ENCODE measurements at places on chromosomes 1 and 21. TPM values are rescaled to one million over a fixed set of nuclear protein-coding genes. Genes with fewer than 3 reads are reported as not detected.

MYCL gene
- total RNA-seq = 2.5 TPM

LAMC1 gene
- total RNA-seq = 629 TPM

PRDM16 gene
- total RNA-seq = 0.12 TPM

C1orf87 gene
- total RNA-seq = not detected

FCRLA gene
- total RNA-seq = not detected

ANGPTL3 gene
- total RNA-seq = not detected

BEND5 gene
- total RNA-seq = 0.29 TPM

TTLL10 gene
- not detected for total RNA-seq

NEK2 gene
- 2.9 TPM for total RNA-seq

SMPDL3B gene
- total RNA-seq = 1.8 TPM

DEGS1 gene
- total RNA-seq = 181 TPM

TAF13 gene
- total RNA-seq = 48.0 TPM

C1orf50 gene
- 5.3 TPM for total RNA-seq

SLAMF9 gene
- total RNA-seq = not detected

LCE2C gene
- not detected for total RNA-seq

RORC gene
- total RNA-seq = not detected

SPRR4 gene
- not detected for total RNA-seq
